IMR-90 (cell line): ENCODE measurements at places on chromosomes 12 and 14. TPM values are rescaled to one million over a fixed set of nuclear protein-coding genes. Genes with fewer than 3 reads are reported as not detected.

DNA sequence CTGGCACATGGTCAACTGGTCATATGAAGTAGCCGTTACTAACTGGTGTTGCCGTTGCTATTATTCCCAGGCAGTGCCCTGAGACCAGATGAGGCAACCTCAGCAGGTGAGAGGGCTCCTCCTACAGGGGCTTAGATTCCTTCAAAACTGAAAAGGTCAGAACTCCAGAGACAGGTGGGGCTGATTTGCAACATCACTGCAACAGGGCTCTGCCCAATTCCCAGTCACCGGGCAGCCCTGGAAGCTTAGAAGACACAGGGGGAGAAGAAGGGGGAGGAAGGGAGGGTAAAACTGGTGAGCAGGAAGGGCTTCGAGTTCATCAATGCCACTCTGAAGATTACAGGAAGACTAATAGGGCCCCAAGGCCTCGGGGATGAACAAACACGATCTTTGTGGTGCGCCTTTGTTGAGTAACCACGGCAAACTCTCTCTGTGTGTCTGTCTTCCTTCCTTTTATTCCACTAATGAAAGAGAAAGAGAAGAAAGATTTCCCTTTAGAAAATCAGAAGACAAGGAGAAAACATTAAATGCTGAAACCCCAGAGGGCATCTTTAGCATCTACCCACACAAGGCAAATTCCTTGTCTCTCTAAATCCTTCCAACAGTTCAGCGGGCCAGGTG lies 749.1 kb upstream of the TBX3 start:
- no peak overlapping the region for H3K4me3 ChIP-seq
- H3K36me3 ChIP-seq: no peaks in the 10 kb centered on the region
- H3K4me1 ChIP-seq: no peaks in the 10 kb centered on the region
- DNase-seq: no peak

AGAP2 gene
- total RNA-seq: 0.18 and 0.28 TPM in 2 replicates

PGF gene
- 0.28 and 0.36 TPM in 2 replicates for total RNA-seq

KERA gene
- total RNA-seq: not detected in 2 replicates

- DNase-seq: no peak
- H3K4me3 ChIP-seq: no peak overlapping the region
- no peaks in the 10 kb centered on the region for H3K36me3 ChIP-seq
- no peaks in the 10 kb centered on the region for H3K27me3 ChIP-seq
Observed at GRCh38 chr12:92543359-92543758, 159.4 kb upstream of the PLEKHG7 start.

DNA sequence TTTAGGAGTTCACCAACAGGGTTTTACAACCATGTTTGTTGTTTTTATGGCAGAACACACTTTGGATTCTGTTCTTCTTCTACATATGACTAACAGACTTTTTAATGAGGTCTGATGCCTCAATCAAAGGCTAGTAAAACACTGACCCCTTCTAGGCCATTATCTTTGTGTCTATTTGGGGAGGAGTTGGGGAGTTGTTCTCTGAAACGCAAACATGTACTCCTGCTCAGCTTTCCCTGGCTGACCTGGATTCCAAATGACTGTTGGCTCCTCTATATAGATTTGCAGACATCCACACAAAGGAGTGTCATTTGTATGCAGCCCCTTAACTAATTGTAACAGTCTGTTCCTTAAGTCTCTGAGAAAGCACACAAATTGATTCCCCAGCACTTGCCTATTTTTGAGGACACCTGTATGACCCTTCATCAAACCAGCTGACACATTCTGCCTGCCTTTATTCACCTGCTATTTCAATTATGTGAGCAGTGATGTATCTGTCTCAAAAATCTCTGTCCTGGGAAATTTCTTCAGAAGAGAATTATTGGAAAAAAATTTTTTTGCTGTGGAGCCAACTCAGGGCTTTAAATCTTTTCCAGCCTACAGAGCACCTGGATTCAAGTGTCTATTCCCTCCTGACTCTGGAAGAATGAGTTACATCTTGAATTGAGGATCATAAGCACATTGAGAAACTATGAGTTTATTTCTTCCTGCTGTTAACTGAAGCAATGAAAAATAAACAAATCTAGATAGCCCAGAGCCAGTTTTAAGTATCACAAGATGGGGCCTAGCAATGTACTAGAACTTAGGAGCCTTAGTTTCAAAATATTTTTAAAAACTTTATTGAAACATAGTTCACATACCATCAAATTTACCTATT lies 417.2 kb downstream of the RAD51B start:
- H3K27ac ChIP-seq: peak overlapping the region; percentile 61; the same call in 1 of the 2 replicates
- peaks cover 11% of the 10 kb centered on the region for H3K4me1 ChIP-seq
- H3K36me3 ChIP-seq: no peaks in the 10 kb centered on the region
- no peaks in the 10 kb centered on the region for H3K27me3 ChIP-seq

GRCh38 chr12:44246482-44247105 lies 410.7 kb downstream of the TMEM117 start:
- DNase-seq: peak; percentile 23
- no peaks in the 10 kb centered on the region for H3K27me3 ChIP-seq
- H3K27ac ChIP-seq: no peak overlapping the region
- H3K4me3 ChIP-seq: no peak overlapping the region
- H3K4me1 ChIP-seq: peaks cover 1% of the 10 kb centered on the region; the same call in 1 of the 2 replicates

DEGS2 gene
- not detected in 2 replicates for total RNA-seq

SLC8B1 gene
- 4.1 and 5.0 TPM in 2 replicates for total RNA-seq

GRCh38 chr12:121404734-121405133 lies 4.8 kb downstream of the RNF34 start:
- no peak overlapping the region for H3K4me3 ChIP-seq
- no peaks in the 10 kb centered on the region for H3K27me3 ChIP-seq
- no peak overlapping the region for H3K27ac ChIP-seq
- no peak for DNase-seq
- H3K36me3 ChIP-seq: peaks cover 14% of the 10 kb centered on the region

DNA sequence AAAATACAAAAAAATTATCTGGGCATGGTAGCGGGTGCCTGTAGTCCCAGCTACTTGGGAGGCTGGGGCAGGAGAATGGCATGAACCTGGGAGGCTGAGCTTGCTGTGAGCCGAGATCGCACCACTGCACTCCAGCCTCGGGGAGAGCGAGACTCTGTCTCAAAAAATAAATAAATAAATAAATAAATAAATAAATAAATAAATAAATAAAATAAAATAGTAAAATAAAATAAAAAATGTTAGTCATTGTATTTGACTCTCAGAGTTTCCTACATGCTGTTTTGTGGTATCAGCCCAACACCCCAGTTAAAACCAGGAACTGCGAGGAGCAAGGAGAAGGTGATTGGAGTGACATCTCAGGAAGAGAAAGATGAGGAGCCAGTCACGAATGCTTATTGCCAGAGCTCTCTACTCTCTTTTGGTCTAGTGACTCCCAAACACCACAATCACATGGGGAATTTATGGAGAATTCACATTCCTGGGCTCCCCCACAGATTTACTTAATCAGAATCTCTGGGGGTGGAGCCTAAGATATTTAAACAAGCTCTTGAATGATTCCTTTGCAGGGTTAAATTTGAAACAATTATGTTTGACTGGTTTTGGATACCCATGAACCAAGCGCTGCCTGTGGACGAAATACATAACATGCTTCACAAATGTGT lies 15.4 kb upstream of the SALL2 start:
- no peak overlapping the region for H3K4me3 ChIP-seq
- H3K4me1 ChIP-seq: no peaks in the 10 kb centered on the region
- H3K27ac ChIP-seq: no peak overlapping the region
- H3K36me3 ChIP-seq: no peaks in the 10 kb centered on the region

GRCh38 chr12:74539261-74539660 lies 1.6 kb downstream of the ATXN7L3B start:
- no peaks in the 10 kb centered on the region for H3K27me3 ChIP-seq
- H3K27ac ChIP-seq: no peak overlapping the region
- peaks cover 12% of the 10 kb centered on the region for H3K4me1 ChIP-seq
- H3K36me3 ChIP-seq: peaks cover 10% of the 10 kb centered on the region

GRCh38 chr14:64722842-64723447 lies 18.7 kb downstream of the PLEKHG3 start:
- no peak overlapping the region for H3K27ac ChIP-seq
- H3K4me3 ChIP-seq: no peak overlapping the region
- H3K27me3 ChIP-seq: no peaks in the 10 kb centered on the region
- peaks cover 13% of the 10 kb centered on the region for H3K4me1 ChIP-seq
- no peak for DNase-seq

DNA sequence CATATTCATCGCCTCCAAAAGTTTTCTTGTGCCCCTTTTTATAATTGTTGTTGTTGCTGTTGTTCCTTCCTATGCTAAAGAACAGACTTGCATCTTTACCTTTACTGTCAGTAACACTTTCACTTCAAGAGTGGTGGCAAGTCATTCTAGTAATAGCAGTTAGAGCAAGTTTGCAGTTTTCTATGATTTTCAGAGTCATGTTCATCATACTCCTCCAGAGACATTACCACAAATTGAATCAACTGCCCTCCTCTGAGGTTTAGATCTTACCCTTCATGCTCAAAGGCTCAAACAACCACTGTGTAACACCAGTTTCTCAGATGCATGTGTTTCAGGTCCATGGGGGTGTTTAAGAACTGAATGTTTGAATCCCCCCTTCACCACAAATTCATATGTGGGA lies 763.4 kb downstream of the LRFN5 start:
- H3K27me3 ChIP-seq: no peaks in the 10 kb centered on the region
- H3K4me1 ChIP-seq: no peaks in the 10 kb centered on the region
- H3K27ac ChIP-seq: no peak overlapping the region
- DNase-seq: no peak
- H3K4me3 ChIP-seq: no peak overlapping the region

DNA sequence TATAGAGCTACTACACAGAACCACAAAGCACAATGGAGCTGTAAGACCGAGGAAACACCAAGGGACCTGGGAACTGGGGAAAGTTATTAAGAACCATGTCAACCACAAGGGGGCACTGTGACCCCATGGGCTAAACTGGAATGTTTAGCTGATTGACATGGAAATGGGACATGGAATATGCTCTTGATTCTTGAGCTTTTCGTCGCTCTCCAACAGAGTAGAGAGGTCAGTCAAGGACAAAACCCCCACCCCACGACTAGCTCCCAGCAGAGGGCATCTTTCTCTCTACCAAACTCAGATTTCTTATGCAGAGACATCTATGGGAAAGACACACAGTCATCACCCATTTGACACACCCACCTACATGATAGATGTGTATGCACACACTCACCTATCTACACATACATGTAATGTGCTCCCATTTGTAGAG lies 10.1 kb downstream of the NDRG2 start:
- H3K36me3 ChIP-seq: no peaks in the 10 kb centered on the region
- H3K27ac ChIP-seq: no peak overlapping the region
- no peaks in the 10 kb centered on the region for H3K4me1 ChIP-seq
- H3K27me3 ChIP-seq: peaks cover 23% of the 10 kb centered on the region

POTEG gene
- total RNA-seq: not detected in 2 replicates

RIN3 gene
- 2.2 and 2.5 TPM in 2 replicates for total RNA-seq

DNA sequence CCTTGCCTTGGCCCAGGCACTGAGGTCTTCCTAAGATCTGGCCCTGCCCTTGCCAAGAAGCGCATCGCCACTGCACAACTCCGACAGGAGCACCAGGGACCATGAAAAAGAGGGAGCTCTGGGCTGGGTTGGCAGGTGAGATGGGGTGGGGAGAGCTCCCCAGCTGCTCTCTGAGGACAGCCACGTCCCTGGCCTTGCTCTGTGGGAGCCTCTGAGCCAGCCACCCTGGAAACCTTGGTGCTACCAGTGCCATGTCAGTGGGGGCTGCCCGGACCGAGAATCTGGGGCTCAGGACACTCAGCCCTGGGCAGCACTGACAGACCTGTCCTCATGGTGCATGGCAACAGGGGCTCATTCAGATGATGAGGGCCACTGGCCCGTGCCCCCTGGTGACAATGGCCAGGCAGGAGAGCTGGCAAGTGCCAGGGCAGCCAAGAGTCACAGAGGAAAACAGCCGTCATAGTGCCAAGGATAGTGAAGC lies 134.8 kb downstream of the ZFP36L1 start:
- no peak for DNase-seq
- H3K4me1 ChIP-seq: peaks cover 26% of the 10 kb centered on the region
- H3K27me3 ChIP-seq: no peaks in the 10 kb centered on the region

GRCh38 chr14:89660166-89660565 lies 243.1 kb upstream of the FOXN3 start:
- H3K36me3 ChIP-seq: no peaks in the 10 kb centered on the region
- no peak overlapping the region for H3K4me3 ChIP-seq
- peak; percentile 84 for DNase-seq
- no peak overlapping the region for H3K27ac ChIP-seq
